ENCODE measurements at places on chromosomes 7 and 10. TPM values are rescaled to one million over a fixed set of nuclear protein-coding genes. Genes with fewer than 3 reads are reported as not detected.

The ENO4 gene
- not detected for total RNA-seq

The NYAP1 gene
- total RNA-seq = 0.33 TPM

DNA sequence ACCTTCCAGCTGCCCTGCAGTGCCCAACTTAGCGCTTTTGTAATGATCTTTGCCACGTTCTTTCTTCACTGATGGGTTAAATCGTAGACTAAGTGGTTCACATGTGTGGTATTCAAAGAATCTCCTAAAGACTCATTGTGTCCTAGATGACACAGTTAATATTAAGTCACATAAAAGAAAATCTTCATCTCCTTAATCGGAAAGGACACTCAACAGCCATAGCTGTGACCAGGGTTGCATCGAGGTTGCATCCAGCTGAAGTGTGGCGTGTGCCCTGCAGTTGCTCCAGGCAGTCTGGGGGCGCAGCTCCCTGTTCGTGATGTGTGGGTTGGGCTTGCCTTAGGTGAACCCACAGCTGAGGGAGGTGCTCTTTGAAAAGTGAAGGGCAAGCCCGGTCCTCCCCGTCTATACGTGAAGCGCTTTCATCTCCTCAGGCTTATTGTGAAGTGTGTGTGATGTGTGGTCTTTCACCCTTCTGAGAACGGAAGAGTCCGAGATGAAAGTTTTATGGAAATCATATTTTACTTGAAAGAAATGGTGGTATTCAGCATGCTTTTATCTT, 122.7 kb downstream of the TRRAP start:
- DNase-seq = no peak

DNA sequence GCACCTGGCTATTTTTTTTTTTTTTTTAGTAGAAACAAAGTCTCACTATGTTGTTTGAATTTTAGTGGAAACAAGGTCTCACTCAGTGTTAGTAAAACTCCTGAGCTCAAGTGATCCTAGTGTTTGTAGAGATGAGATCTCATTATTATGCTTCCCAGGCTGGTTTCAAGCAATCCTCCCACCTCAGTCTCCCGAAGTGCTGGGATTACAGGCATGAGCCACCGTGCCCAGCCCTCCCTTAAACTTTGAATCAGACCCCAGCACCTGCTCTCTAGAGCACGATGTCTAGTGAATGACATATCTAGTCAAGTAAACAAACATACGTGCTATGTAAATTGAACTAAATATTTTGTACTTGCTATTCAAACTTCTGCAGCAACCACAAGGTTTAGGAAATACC, 105.6 kb upstream of the MYO3A start:
- DNase-seq = no peak

DNA sequence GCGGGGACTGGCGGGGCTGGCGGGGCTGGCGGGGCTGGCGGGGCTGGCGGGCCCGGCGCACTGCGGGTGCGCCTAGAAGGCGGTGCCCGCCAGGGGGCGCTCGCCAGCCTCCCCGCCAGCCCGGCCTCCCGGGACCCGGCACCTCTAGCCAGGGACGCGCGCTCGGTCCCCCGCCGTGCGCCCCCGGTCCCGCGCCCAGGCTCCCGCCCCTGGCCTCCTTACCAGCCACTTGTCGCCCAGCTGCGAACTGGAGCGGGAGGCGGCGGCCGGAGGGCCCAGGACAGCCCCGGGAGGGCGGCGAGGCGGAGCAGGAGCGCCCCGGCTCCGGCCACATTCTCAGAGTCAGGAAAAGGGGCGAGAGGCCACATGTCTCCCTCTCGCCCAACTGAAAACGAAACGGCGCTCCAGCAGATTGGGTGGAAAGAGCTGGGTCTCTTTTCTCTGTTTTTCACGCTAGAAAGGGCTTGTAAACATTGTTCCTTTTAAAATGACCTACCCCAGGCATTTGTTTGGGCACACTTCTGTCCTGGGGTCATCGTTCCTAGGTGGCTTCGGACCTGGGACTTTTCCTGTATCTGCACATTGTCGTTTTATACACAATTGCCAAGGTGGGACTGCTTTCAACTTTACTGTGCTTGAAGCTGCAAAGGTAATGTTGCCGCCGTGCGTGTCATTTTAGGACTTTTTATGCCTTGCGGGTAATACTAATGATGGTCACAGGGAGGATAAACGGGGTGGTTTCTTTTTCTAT, 378 bp upstream of the PRKCQ start:
- DNase-seq = peak; percentile 87

DNA sequence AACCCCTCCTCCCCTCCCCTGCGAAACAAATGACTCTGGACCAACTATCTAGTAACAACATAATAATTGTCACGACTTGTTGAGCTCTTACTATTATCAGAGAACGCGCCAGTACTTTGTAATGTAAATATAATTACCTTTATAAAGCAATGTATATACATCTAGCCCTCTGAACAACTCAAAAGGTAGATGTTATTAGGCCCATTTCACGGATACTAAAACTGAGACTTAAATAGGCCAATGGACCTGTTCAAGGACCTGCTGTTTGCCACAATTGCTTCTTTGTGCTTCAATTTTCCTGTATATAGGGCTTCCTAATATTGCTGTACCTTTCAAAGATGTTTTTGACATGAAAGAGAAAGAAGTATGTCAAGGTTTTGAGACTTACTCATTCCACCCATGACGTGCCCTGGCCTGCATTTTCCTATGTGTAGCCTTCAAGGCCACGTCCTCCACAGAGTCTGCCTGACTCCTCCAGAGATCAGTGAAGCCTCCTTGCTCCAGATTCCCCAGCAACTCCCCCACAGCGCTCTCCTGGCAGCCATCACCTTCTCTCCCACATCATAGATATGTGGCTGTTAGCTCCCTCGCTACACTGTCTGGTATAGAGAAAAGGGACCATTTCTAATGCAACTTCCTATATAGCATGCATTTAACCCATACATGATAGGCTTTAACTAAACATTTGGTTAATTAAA, 156.6 kb downstream of the SKIDA1 start:
- DNase-seq = no peak

DNA sequence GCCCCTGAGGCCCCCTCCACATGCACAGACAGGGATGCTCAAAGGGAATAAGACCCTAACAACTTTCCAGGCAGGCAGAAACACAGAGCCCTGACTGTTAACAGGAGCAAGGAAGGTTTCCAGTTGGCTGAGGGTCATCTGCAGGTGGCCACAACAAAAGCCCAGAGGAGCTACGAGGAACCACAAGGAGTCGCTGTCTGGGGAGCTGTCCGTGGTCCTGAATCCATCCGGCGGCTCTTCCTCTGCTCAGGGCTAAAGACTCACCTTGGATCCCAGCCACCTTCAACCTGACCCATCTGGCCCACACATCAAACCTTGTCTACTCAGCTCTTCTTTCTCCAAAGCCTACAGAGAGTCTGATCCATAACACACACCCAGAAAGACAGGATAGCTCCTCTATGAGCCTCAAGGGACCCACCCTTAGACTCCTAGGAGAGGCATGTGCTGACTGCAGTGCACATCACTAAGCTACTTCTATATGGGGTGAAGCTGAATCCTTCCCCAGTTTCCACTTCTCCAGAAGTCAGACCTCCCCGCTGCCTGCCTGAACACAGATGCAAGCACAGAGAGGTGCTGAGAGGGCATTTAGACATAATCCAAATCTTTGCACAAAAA, 104.0 kb downstream of the SLIT1 start:
- DNase-seq = peak; percentile 34

Measured in activated T-cell treated with anti-CD3 and anti-CD28 coated beads, Interleukin-2, amount 50 U/mL, for 4 hours (primary cell).